ENCODE measurements at places on chromosomes 2 and 18.

- DNase-seq: no peak
Observed at GRCh38 chr2:134926231-134926931, 7.8 kb downstream of the CCNT2 start.

DNA sequence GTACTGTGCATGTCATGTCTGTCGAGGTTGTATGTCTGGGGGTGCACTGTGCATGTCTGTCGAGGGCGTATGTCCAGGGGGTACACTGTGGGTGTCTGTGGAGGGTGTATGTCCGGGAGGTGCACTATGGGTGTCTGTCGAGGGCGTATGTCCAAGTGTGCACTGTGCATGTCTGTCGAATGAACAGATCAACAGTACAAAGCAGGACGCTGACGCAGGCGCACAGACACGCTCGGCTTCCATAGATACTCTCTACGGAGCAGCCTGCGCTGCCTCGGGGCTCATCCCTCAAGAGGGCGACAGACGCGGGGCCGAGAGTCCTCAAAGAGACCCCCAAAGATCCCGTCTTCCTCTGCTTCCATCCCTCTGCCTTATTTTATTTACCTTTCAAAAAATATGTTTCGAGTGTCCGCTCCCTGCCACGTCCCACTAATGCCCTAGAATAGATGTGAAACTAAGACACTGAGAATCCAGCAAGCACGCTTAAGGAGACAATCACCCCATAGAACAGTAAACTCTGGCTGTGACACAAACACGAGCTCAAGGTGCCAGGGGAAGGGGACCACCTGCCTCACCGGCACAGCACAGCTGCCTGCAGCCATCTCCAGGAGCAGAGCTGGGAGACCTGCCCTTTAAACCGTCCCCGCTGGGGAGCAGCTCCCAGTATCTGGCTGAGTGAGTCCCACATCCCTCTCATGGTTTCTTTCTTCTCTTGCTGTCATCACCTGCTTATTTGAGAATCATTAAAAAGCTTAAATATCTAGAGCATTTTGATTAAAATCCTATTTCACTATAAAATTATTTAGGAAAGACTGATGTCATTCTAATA is 250.5 kb upstream of the MYT1L start:
- no peak for DNase-seq

- DNase-seq: no peak
Observed at GRCh38 chr2:80519699-80520291, 215.2 kb upstream of the LRRTM1 start.

GRCh38 chr2:149562324-149562723 is 25.3 kb downstream of the MMADHC start:
- DNase-seq: peak; percentile 67

DNA sequence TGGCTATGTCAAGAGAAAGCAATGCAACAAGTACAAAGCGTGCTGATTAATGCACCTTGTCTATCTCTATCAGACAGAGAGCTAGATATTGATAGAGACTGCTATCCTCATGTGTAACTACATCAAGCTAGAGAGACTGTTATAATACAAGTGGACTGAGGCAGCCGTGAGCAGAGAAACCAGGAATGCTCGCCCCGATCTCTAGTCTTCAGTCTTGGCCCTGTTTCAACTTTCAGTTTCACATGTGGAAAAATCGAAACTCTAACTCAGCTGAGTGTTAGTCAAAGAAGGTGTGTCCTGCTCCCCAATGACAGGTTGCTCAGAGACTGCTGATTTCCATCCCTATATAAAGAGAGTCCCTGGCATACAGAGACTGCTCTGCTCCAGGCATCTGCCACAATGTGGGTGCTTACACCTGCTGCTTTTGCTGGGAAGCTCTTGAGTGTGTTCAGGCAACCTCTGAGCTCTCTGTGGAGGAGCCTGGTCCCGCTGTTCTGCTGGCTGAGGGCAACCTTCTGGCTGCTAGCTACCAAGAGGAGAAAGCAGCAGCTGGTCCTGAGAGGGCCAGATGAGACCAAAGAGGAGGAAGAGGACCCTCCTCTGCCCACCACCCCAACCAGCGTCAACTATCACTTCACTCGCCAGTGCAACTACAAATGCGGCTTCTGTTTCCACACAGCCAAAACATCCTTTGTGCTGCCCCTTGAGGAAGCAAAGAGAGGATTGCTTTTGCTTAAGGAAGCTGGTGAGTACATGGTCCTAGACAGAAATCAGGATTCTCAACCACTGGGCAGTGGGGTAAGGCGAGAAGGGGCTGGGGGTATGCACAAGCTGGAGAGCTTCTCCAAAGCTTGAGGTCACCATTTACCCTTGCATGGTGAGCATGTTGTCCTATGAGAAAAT is at the start of gene RSAD2:
Gene RSAD2 (plus strand): TSS at position 376 of the 903 bp plus-strand sequence. CDS start 24 bp downstream, at position 400.
- no peak for DNase-seq

- DNase-seq: no peak
Observed at GRCh38 chr18:47283476-47283875, 32.0 kb upstream of the SKOR2 start.

- DNase-seq: no peak
Observed at GRCh38 chr2:179927041-179927440, 65.6 kb upstream of the ZNF385B start.

DNA sequence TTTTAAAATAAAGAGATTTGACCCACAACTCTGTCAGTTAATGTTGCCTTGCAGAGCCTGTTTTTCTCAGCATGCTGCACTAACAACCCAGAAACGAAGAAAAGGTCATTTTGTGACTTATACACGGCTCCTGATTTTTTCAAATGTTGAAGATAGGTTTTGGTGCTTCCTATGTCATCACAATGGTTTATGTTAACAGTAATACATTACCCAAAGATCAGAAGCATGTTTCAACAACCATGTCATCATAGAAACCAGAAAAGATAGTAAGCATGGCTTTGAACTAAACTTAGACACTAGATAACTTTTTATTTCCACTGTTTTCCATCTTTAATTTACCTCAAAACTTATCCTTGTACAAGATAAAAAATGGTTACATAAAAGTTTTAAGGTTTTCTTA is 10.1 kb downstream of the BAZ2B start:
- no peak for DNase-seq

- no peak for DNase-seq
Observed at GRCh38 chr2:142175813-142176338, 45.1 kb upstream of the LRP1B start.

DNA sequence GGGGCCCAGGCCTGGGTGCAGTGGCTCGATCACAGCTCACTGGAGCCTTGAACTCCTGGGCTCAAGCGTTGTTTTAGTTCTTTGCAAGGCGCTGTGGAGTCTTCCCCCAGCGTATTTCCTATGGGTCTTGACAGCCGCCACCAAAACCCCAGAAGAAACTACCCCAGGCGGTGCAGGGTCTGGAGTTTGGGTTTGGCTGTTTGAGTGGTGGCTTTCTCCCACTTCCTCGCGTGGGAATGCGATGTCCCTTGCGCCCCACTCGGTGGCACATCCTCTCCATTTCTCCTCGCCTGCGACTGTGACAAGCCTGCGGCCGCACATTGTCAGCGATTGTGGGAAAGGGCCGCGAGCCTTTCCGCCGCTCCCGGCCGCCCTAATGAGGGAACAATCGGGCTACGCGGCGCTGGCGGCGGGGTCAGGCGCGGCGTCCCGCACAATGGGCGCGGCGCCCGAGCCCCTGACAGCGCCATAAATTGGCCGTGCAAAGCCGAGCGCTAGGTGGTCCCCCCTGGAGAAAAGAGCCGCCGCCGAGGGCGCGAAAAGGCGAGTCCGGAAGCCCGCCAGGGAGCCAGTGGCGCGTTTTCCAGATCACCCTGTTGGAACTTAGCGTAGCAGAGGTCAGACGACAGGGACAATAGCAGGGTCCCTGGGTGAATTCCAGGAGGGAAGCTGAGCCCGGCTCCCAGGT is 194.9 kb upstream of the POU3F3 start:
- no peak for DNase-seq

DNA sequence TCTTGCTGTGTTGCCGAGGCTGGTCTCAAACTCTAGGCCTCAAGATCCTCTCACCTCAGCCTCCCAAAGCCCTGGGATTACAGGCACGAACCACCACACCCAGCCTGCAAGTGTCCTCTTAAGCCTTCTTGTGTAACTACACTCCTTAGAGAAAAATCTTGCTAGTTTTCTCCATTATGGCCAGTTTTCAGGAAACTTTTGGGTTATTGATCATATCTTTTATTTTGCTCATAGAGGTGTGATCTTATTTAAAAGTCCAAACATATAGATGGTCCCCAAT is 2.4 kb downstream of the SOCS6 start:
- DNase-seq: no peak

DNA sequence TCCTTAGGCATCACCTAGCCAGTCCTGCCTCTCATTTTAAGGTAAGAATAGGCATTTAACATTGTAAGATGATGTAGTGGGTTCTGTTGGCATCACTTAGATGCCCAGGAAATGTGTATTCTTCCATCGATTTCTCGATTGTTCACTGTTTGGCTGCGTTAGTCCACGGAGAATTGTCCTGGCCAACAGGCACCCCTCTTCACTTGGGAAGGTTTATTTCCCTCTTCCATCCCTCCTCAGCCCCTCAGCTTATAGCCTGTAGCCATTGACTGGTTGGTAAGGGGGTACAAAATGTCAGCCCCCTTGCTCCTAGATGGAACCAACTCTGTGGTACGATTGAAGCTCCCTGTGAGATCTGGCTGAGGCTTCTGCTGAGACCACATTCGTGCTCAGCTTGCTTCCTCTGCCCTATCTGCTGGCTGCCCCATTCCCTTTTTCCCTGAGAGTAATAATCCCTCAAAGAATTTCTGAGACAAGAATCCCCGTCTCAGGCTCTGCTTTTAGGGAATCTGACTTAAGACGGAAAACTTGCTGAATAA is 43.4 kb downstream of the PLEKHA3 start:
- DNase-seq: no peak

DNA sequence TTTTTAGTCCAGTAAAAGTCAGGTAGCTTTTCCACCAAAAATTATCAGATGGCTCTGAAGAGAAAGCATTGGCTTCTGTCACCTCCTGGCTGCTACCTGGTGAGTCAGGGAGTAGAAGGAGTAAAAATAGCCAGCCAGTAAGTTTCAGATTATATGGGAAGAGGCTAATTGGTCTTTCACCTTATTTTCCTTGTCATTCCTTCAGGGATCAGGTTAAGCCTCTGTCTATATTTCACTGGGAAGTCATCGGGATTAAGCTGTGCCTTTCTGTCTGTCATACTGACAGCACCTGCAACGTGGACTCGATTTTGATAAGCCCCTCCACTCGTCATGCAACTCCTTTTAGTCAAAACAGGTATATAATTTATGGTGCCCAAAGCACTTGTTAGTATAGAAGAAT is 380.7 kb upstream of the CELF4 start:
- no peak for DNase-seq

DNA sequence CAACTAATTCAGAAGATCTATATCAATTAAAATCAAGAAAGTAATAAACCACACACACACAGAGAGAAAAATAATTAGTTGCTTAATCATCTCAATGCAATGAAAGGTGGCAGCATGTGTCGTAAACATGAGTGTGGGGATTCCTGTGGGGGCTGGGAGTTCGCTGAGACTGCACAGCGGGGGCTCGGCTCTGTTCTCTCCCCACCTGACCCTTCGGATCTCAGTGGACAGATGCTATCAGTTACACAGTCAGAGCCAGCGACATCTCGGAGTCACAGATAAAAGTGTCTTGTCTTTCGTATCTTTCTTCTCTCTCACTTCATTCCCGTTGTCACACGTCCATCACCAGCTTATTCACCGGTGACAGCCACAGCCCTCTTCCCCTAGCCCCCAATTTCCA is 37.1 kb downstream of the COLEC12 start:
- DNase-seq: no peak

DNA sequence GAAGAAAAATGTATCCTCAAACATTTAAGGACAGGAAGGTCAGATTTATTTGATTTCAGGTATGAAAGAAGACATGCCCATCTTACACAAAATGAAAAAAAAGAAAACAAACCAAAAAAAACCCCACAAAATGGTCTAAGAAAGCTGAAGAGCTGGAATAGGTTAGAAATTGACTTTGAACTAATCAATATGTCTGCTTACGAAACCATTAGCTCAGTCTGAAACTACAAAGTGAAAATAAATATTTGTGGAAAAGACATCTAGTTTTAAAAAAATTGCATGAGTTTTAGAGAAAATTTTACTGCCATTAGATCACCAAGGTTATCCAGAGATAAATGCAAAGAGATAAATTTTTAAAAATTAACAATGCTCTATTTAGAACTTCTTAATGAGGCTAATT is 125.3 kb downstream of the TMEFF2 start:
- DNase-seq: no peak

GRCh38 chr2:240432430-240432819 is 3.0 kb upstream of the GPC1 start:
- DNase-seq: no peak

GRCh38 chr2:38039121-38039910 is 36.6 kb downstream of the CYP1B1 start:
- DNase-seq: no peak

DNA sequence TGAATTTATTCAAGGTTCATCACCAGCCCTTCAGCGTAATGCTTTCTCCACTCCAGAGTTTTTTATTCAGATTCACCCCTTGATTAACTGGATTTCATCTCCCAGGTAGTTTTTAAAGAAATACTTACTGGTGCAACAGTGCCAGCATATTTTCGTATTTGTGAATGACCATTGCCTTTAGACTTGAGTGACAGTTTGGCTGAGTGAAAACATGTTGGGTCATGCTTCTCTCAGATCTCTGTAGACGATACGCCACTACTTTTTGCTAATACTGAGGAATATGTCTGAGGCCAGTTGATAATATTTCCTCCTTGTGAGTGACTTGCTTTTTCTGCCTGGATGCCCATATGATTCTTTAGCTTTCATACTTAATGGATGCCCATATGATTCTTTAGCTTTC is 51.5 kb downstream of the CYP26B1 start:
- no peak for DNase-seq

GRCh38 chr2:207244971-207245925 is 79.5 kb upstream of the KLF7 start:
- no peak for DNase-seq

GRCh38 chr2:50722776-50723175 is 309.2 kb downstream of the NRXN1 start:
- DNase-seq: no peak

DNA sequence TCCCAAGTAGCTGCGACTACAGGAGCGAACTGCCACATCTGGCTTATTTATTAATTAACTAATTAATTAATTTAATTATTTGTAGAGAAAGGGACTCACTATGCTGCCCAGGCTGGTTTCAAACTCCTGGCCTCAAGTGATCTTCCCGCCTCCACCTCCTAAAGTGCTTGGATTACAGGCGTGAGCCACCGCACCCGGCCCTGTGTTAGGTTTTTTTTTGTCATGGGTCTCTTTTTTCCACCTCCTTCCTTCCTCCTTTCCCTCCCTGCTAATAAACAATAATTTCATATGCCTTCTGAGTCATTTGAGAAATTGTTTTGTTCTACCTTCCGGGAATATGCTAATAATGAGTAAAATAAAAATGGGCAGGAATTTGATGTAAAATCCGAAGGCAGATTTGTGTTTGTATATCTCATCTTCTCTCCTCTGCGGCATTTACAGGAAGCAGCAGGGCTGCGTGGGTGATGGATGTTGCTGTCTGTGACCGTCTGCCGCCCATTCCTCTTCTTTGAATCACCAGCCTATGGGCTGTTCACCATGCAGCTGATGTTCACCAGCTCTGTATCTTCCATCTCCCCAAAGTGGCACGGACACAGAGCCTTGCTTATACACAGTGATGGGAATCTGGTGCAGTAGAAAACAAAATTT is 89.9 kb downstream of the ACSL3 start:
- DNase-seq: no peak

Measured in kidney epithelial cell (primary cell).